ENCODE measurements at places on chromosomes 7 and 10.
A peak's percentile ranks its signal among the peaks of the same experiment; 100 is the strongest.

DNA sequence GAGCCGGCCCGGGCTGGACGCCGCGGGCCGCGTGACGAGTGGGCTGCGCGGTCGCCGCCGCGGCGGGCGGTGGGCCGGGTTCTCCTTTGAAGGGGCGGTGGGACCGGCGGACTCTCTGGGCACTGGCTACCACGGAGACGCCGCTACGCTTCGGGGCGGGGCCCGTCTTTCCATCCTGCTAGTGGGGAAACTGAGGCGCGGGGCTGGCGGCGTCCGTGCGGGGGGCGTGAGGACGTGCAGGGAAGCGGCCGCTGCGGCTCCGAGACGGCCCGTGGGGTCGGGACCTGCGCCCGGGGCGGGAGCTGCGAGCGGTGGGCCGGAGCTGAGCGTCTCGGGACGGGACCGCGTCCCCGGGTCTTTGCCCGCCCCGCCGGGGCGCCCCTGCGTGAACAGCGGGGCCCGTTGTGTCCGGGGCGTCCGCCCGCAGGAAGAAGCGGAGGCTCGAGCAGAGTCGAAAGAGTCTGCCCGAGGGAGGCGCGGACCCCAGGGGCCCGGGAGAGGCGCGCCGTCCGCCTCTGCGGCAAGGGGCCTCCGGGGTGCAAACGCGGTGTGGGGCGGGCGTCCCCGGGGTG lies 548 bp upstream of the BNIP3 start:
- peak; percentile 29 for DNase-seq

GRCh38 chr7:142868188-142868985 lies 13.5 kb downstream of the EPHB6 start:
- DNase-seq: no peak

DNA sequence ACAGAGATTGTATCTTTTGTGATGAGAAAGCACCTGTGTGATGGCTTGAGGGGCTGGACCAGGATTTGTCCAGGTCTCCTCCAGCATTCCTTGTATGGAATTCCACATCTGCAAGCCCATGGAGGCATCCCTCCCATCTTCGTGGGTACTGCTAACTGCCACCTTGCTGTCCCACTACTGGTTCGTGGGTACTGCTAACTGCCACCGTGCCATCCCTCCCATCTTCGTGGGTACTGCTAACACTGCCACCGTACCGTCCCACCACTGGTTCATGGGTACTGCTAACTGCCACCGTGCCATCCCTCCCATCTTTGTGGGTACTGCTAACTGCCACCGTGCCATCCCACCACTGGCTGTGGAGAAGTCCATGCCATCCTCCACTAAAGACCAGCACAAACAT lies 111.7 kb downstream of the LARP4B start:
- DNase-seq: no peak

DNA sequence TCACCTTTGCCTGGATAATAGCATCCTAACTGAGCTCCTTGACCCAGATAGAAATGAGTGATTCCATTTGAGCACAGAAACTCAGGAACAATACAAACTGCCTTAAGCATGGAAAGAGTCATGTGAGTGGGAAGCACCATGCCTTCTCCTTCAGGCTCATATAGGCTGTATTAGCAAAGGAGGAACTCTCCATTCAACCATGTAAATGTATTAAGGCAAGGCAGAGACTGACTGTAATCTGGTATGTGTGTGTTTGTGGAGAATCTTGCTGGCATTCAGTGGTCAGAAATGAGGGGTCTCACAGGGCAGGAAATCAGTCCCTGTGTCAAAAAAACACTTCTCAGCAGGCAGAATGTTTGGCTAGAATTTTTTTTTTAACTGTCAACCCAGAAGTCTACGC lies 40.2 kb downstream of the COA1 start:
- no peak for DNase-seq

- DNase-seq: no peak
Observed at GRCh38 chr7:16644157-16644556, 1.4 kb downstream of the ANKMY2 start.

DNA sequence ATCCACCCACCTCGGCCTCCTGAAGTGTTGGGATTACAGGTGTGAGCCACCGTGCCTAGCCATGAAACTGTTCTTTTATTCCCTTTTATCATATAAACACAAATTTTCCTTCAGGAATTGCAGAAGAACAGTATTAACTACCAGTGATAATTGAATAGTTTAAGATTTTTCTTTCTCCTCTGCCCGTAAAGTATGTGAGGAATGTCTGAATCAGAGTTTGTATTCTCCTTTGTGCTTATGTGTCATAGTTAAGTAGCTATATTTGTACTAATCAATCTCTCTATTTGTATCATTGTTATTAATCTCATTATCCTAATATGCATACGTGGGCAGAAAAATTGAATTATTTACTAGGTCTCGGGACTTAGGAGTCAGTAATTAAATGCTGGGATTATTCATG lies 83.6 kb downstream of the ZNF277 start:
- DNase-seq: peak; percentile 9

DNA sequence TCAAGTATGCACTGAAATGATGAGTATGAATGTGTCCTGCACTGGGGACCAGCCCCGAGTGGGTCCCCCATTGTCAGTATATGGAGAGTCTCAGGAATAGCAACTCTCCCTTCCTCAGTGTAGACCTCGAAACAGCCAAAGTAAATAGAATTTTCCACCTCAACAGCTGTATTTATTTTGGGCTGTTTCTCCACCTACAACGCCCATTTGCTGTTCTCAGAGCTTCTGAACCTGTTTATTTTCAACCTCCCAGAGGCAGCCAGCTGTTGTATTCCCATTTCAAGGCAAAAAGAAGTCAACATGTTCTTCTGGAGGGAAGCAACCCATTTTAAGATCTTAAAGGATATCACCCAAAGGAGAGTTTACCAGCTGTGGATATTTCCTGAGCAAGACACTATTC lies 59.6 kb upstream of the BICC1 start:
- no peak for DNase-seq

GRCh38 chr7:85287106-85287825 lies 100.4 kb upstream of the SEMA3D start:
- DNase-seq: no peak

GRCh38 chr7:8214244-8214824 lies 47.6 kb downstream of the ICA1 start:
- DNase-seq: no peak

- peak; percentile 67 for DNase-seq
Observed at GRCh38 chr7:55533050-55533728, 39.1 kb downstream of the VOPP1 start.

GRCh38 chr10:101223274-101224059 lies 5.8 kb downstream of the LBX1 start:
- DNase-seq: no peak

GRCh38 chr7:2120251-2120660 lies 112.5 kb downstream of the MAD1L1 start:
- DNase-seq: no peak

DNA sequence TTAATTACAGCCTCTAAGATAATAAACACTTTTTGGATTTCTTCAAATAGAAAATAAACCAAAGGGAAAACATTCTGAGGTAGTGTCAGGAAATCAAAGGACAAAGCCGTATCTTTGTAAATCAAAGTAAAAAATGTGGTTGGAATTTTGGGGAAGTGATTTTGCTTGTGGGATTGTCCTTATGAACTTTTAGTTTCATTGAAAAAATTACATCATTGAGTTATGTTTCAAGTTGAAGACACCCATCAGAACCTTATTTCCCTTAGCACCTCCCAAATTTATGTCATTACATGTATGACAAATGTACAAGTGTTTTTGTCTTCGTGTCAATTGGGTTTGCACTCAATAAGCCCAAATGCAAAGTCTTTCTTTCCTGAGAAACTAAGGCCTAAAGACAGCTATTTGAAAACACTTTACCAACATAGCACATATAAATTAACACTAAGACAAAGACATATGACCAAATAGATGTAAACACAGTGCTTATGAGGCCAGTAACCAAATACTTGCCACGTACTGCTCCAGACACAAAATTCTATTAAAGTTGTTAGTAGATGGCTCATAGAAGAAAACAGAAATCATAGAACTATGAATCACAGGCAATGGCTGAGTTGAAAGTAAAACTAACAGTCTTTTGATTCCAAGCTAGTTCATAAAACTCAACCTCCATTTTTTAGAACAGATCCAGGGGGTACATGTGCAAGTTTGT lies 26.9 kb upstream of the LAMB4 start:
- no peak for DNase-seq

DNA sequence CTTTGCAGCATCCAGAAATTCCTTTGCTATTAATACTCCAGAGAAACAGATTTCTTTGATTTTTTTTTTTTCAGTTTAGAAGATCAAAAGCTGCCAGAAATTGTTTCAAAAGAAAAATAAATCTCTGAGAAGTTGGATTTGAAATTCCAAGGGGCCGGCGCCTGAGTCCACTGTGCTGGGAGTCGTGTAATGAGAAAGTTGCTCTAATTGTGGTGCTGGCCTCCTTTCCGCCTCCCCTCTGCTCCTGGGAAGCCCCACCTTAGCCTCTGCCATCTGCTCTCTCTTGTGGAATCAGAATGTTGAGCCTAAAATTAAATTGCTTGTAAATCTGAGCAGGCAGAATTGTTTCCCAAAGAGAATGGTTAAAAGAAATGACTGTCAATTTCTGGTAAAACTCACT lies 93.3 kb downstream of the EMX2 start:
- no peak for DNase-seq

- no peak for DNase-seq
Observed at GRCh38 chr10:113801569-113801968, 50.1 kb downstream of the PLEKHS1 start.

GRCh38 chr7:91636129-91636724 lies 244.3 kb downstream of the MTERF1 start:
- DNase-seq: no peak

GRCh38 chr7:155808549-155809331 lies 3.5 kb downstream of the SHH start:
- no peak for DNase-seq

GRCh38 chr7:75878312-75878768 lies 494 bp upstream of the RHBDD2 start:
- DNase-seq: no peak

DNA sequence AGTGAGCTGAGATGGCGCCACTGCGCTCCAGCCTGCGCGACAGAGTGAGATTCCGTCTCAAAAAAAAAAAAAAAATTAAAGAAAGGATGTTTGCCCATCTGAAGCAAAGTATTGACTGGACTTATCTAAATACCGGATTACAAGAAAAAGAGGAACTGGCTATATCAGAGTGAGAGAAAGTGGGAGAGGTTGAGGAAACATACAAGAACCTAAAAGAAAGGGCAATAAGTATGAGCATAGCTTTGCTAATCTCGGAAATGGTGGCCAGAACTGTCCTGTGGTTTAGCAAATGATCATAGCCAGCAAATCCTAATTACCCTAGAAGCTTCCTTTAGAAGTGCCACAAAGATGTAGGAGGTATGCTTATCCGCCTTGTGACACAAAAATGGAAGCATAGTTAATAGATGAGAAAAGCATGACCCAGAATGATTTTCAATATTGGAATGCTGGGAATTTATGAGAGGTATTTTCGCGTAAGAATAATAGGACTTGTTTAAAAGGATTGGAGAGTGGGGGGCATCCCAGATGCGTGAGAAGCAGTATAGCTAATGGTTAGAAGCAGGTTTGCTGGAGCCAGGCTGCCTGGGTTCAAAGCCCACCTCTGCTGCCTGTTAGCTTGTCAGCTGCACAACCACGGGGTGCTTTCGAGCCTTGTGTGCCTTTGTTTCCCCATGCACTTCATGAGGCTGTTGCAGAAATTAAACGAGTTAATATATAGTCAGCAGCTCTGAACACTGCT lies 1.2 kb upstream of the GTPBP4 start:
- DNase-seq: no peak

DNA sequence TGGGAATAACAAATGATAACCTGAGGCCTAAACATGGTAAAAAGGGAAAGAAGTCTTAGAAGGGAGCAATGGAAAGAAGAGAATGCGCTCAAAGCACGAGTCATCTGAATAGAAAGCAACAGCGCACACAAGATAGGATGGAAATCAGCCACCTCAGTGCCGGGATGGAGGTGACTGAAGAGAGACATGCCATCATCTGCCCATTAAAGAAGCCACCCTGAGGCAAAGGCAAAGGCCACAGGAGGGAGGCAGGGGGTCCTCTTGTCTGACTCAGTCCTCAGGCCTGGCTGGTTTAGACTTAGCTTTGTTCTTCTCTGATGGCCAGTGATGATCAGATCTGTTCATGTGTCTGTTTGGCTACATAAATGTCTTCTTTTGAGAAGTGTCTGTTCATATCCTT lies 180.6 kb downstream of the CHCHD3 start:
- DNase-seq: no peak

GRCh38 chr7:158815083-158815799 lies 14.1 kb downstream of the ESYT2 start:
- no peak for DNase-seq

DNA sequence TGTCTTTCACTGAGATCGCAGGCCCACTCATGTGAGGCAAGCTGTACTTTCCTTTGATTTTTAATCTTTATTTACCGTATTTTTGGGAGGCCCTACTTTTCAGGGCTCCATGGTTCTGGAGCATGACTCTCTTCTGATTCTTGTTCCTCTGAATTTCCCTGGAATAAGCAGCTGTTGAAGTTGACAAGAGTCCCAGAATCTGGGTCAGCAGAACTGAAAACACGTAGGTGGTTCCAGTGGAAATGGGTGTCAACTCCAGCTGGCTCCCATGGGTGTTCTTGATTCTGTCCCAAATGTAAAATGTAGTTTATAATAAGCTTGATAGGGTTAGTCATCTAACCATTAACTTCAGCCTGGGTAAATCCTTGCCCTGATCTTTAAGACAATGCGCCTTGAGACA lies 409.4 kb downstream of the GATA3 start:
- no peak for DNase-seq

GRCh38 chr10:50807851-50808776 lies 68.4 kb downstream of the ASAH2B start:
- DNase-seq: no peak

DNA sequence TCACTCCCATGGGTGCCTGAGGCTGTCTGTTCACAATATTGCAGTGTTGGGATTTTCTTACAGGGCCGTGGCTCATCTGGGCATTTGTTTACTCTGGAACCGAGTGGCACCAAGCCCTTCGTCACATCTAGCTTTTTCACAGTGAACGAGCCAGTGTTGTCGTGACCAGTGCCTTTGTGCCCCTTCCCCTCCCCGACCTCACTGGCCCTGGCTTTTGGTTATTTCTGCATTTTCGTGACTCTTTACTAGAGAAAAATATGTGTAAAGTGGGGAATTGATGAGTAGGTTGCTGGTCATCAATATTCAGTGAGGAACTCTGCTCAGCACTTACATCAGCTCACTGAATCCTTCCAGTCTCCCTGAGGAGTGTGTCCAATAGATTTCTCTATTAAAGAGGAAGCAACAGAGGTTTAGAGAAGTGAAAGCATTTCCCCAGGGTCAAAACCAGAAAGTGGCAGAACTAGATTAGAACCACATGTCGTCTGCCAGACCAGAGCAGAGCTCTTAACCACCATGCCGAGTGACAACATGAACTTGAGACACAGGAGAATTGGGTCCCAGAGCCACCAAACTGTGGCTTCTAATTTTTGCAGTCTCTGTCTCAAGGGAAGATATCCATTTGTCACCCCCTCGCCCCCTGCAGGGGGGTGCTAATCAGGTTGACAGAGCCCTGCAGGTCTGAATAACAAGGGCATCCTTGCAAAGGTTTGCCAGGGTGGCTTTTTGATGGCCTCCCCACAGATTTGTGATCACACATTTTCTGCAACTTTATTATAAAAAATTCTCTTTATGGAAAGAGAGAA lies 125.3 kb downstream of the CHN2 start:
- DNase-seq: no peak
